ENCODE measurements at places on chromosomes 3 and 15.
A peak's percentile ranks its signal among the peaks of the same experiment; 100 is the strongest.

DNA sequence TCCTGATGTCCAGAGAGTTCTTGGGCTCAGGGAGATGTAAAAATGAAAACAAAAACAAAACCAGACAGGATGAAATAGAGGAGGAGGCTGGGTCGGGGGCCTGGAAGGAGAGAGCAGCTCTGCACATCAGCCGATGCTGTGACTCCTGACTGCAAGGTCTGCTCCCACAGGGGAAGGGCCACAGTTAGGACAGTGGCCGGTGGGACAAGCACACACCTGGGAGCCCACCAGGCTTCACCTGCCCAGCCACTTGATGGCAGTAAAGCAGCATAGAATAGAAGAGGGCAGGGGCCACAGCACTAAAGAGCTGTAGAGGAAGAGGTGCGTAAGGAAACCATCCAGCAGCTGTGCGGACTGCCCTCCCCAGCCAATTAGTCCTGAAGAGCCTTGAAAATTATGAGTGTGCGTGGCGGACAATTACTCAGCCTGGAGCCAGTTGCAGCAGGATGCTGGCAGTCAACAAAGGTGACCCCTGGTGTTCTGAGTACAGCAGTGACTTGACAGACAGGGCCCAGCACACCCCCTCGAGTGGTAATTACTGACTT is 29.8 kb downstream of the ALS2CL start:
- peak; percentile 22 for DNase-seq

DNA sequence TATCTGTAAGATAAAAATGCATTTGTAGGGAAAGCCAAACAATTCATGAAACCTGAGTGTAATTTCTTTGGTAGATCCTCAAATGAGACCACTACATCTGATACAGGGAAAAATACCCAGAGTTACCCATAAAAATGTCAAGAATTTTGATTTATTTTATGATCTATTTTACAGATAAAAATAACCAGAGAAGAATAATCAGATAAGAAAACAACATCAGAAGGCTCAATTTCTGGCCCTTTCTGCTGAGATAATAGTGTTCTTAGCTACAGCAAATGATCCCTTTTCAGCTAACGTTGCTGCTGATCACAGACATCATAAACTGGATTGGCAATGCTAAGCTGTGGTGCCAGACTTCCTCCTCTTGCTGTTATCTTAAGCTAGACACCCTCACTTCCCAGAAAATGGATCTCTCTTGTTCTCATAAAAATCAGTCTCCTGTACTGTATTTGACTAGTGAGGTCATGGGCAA is 21.3 kb upstream of the TMEM108 start:
- DNase-seq, result no peak

DNA sequence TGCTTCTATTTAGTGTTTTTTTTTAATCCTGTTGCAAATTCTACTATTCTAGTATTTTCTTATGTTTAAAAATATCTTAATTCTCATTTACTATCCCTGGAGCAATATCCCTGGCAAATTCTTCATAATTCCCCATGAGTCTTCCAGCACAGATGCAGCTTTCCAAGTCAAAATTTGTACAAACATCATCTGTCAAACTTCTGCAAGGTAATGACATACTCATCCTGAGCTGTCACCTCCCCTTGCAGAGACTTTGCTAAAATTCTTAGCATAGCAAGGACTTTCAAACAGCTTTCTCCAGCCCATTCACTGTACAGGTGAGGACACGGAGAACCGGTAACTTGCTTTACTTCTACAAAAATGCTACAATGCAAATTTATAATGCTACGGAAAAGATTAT is 28.6 kb upstream of the VGLL4 start:
- DNase-seq, result no peak

DNA sequence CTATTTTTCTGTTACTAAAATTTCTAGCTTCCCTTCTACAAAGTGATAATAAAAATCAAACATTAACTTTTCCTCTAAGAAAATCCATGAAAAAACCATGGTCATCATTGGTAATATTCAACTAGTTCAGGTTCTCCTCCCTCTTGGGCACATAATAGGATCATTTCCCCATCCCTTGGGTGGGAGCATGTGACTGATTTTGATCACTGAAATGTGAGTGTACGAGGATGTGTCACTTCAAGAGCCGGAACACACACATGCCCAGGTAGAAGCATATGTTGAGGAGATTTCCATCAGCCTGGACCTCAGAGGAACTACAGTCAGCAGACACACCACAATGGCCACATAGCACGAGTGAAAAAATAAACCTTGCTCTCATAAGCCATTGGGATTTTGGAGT is 36.1 kb downstream of the AP3S2 start:
- DNase-seq, result no peak

DNA sequence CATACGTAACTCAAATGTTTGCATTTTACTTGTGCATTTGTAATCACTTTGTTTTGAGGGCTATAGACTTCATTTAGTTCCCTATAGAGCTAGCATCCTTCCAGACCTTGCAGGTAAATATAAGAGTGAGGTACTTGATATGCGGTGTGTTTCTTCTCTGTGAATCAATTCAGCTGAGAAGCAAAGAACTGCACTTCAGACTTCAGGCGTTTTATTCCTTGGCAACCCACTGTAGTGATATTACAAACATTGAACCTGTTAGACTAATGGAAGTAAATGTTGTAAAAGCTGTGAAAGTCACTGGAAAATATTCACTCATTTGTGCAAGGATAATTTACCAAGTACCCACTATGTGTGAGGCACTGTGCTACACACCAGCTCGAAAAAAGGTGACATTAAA is 94.1 kb upstream of the CHL1 start:
- no peak for DNase-seq

- peak; percentile 50 for DNase-seq
Observed at GRCh38 chr3:55491296-55491816, 4.2 kb upstream of the WNT5A start.

DNA sequence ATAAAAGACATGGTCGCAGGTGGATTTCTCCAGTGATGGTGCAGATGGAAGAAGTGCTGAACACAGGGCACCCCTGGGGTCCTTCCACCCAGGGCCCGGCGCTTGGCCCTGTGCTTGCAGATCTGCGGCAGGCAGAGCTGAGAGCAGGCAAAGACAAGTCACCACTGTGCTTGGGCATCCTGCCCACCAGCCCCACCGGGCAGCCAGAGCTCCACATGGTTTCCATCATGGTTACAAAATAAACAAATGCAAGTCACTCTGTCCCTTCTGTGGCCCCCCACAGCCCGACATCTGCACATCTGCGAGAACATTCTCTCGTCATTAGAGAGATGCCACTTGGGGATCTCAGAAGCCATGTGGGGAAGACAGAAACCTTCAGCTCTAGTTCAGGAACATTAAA is 37.6 kb upstream of the SFMBT1 start:
- DNase-seq, result no peak

DNA sequence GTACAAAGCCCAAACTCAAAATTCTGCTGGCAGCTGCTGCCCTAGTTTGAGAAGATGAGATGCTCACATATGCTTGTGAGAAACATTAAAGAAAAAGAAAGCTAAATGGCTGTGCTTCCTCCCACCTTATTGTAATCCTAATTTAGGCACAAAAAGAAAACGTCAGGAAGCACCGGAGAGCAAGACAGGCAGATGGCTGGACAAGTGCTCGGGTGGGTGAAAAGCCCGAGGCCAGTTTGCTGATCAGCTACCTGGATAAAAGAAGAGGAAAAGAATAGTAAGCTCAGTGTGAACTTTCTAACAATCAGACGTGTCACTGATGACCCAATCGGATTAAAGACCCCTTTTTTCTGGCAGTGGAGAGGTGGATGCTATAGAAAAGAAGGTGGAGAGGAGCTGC is 368.0 kb upstream of the ATP10A start:
- DNase-seq, result no peak

Measured in ovary (tissue), 10 donors.